Subcutaneous adipose tissue (tissue), 4 donors: ENCODE measurements at places on chromosomes 13 and 19. TPM values are rescaled to one million over a fixed set of nuclear protein-coding genes. Genes with fewer than 3 reads are reported as not detected.

The RHPN2 gene
- 2.7 TPM for total RNA-seq

The ATG4D gene
- total RNA-seq: 7.3 TPM

The C19orf67 gene
- not detected for total RNA-seq

The ZNF749 gene
- total RNA-seq: 5.1 TPM

The KLK14 gene
- total RNA-seq: not detected

The DIS3 gene
- total RNA-seq: 25.8 TPM

The RFPL4AL1 gene
- not detected for total RNA-seq

The ATP8B3 gene
- total RNA-seq: 1.9 TPM

The LRP3 gene
- 17.5 TPM for total RNA-seq

The NDUFB7 gene
- 354 TPM for total RNA-seq

The ALKBH6 gene
- 18.3 TPM for total RNA-seq

The ZNF724 gene
- 2.6 TPM for total RNA-seq

The KLK13 gene
- not detected for total RNA-seq

The ZNF440 gene
- 11.1 TPM for total RNA-seq

The CRTC1 gene
- total RNA-seq: 3.6 TPM

The IFNL1 gene
- not detected for total RNA-seq

The FXYD3 gene
- not detected for total RNA-seq

The GPC6 gene
- 27.4 TPM for total RNA-seq

The ZNF417 gene
- 13.9 TPM for total RNA-seq

The LGALS14 gene
- not detected for total RNA-seq

The GIPC3 gene
- total RNA-seq: 4.5 TPM

The SOX1 gene
- not detected for total RNA-seq

The MLNR gene
- total RNA-seq: not detected

The MAMSTR gene
- 0.51 TPM for total RNA-seq

The IGFL2 gene
- not detected for total RNA-seq

The MEIOSIN gene
- not detected for total RNA-seq

The GPR183 gene
- 185 TPM for total RNA-seq

The VN1R2 gene
- total RNA-seq: not detected

The CLC gene
- total RNA-seq: not detected

The ZNF30 gene
- 2.5 TPM for total RNA-seq

The NOTCH3 gene
- total RNA-seq: 55.1 TPM

The ZNF799 gene
- 7.5 TPM for total RNA-seq

The FBXL12 gene
- 15.4 TPM for total RNA-seq

The IGFL4 gene
- total RNA-seq: not detected

The SLC7A10 gene
- total RNA-seq: 11.1 TPM

The PRR36 gene
- total RNA-seq: not detected
